Cardiac muscle cell (in vitro differentiated cells and primary cell): ENCODE measurements at places on chromosomes 1 and 21.

DNA sequence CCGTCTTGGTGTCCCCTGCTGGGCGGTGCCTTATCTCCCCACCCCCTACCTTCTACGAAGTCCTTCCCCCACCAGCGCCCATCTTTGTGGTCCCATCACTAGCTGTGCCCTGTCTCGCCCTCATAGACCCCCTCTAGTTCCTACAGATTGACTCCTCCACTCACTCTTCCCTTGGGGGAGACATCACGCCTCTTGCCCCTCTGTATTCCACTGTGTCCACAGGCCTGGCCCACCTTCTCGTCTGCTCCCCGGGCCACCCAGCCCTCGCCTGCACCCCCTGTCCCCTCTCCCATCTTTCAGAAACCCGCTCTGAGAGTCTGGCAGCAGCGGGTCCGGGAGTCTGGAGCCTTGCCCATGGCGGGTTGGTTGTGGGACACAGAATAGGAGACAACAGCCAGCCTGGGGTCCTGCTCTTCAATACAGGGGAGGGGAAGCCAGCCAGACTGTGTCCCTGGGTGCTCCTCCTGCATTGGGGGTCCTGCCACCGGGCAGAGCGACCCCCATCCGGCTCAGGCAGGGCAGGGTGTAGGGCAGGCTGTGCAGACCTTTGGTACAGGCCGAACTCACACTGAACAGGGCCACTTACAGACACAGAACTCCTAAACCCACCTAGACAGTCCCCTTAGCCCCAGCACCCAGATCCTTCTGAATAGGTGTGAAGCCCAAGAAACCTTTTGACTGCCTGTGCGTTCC lies 1.1 kb downstream of the RNF187 start:
- DNase-seq: no peak

GRCh38 chr1:9825093-9826074 lies 1.6 kb upstream of the CLSTN1 start:
- peak; percentile 54 for DNase-seq

GRCh38 chr1:183901748-183902330 lies 96.9 kb downstream of the RGL1 start:
- DNase-seq: peak; percentile 38

DNA sequence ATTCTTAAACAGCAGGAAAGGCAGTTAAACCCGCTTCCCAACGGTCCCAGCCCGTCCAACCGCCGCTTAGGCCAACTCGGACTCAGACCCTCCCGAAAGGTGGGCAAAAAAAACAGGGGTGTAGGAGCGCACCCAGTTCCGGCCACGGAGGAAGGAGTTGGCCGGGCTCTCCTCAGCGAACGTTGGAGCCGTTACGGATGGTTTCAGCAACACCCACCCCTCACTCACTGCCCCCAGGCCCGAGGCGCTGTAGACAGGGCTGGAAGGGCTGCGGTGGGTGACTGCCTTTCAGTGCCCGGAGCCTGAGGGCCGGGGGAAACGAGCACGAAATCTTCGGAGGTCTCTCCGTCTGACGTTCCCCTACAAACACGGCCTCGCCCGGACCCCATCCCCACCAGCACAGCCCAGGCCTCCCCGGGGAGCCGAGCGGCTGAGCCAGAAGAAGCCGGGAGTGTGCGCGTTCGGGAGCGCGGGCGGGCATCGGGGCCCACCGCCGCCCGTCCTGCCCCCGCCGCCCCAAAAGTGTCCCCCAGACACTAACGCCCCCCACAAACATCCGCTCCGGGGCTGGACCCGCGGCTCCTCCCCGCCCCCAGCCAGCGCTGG lies 1.3 kb downstream of the KDM5B start:
- no peak for DNase-seq

DNA sequence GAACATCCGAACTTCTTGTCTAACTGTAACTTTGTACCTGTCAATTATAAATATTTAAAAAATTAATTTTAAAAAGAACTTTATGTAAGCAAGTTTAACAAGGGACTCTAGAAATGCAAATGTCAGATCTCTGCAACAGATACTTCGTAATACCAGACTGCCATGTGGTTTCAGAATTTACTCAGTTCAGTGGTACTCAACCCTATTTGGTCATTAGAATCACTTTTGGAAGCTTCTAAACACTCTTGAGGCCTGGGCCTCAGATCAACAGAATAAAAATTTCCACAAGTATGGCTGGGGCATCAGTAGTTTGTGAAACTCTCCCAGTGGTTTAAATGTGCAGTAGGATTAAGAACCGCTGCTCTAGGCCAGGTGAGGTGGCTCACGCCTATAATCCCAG lies 139.5 kb upstream of the SMYD2 start:
- no peak for DNase-seq

DNA sequence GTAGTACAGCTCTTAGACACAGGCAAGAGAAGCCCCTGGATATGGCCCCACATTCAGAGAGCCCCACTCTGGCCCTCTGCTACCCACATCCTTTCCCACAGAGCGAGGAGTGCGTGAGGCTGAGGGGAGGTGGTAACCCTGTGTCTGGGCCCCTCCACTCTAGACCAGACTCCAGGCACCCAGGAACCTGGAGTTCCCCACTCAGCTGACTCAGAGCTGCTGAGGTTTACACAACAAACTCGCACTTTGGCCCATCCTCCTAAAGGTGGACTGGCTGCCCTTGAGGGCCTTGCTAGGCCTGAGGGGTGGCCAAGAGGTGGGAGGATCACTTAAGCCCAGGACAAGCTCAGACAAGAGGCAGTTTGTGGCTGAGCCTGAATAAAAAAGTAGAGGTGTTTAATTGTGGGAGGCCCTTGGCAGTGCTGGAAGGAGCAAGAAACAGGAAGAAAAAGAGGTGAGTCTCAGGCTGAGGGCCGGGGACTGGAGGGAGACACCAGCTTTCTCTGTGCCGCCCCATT lies 10.7 kb downstream of the MR1 start:
- DNase-seq: no peak

DNA sequence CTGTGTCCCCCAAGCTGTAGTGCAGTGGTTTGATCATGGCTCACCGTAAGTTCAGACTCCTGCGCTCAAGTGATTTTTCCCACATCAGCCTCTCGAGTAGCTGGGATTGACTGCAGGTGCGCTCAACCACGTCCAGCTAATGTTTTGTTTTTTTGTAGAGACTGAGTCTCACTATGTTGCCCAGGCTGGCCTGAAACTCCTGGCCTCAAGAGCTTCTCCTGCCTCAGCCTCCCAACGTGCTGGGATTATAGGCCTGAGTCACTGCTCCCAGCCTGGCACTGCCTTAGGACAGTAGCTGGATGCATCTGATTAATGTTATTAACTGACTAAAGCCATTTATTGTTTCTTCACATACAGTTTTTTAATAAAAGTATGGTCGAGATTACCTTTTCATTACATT lies 40.2 kb downstream of the RNF11 start:
- DNase-seq: no peak

DNA sequence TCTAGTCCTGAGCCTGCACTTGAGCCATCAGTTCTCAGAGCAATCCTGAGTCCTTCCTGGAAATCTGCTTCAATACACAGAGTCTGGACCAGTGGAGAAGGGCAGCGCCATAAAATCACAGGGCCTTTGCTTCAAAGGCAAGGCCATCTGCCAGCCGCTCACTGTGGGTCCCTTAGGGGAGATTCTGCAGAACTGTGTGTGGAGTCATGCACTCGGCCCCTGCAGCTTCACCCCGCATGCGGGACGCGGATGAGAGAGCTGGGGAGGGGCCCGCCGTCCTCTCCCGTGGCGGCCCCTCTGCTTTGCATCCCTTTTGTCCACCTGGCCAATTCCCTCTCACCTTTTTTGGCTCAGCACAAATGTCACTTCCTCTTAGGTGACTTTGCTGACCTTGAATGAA lies 311.2 kb upstream of the VAMP3 start:
- DNase-seq: no peak

DNA sequence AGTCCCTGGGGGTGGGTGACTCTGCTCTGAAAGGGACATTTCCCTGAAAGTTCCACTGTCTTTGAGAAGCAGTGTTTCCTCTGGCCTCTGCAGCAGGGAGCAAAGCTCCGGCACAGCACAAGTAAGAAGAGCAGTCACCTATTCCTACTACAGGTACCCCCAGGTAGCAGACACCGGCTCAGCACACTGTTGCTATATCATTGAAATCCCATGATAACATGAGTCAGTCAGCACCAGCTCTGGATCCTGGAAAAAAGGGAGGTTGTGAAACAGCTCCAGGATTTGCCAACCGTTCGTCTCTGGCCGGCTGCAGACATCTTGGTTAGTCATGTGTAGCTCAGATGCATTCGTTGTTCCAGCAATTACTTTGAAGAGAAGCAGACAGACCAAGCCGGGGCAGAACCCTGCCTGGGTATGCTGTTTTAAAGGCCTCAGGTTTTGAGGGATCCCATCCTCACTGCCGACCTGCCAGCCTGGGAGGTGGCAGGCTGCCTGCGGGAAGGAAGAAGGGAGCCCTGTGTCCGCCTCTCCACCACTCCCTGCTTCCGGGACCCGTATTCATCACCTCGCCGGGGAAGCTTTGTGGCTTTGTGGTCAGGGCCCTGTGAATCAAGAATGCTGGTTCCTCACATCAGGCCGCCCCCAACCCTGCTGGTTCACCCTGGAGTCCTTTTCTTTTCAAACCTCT lies 139.2 kb downstream of the CLIC6 start:
- no peak for DNase-seq

DNA sequence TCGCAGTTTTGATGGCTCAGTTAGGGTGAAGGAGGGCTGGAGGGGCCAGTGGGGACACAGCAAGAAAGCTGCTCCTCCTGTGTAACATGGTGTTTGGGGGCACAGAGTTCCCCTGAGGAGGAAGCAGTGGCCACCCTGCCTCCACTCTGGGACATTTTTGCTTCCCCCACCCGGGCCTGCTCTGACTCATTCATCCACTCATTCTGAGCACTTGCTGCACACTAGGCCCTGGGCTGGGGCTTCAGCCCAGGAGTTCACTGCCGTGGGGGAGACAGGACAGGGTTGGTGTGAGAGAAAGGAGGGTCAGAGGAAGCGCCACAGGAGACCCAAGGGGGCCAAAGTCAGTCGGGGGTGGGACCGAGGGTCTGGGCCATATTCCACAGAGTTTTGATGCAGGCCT lies 41.4 kb upstream of the ACOT11 start:
- no peak for DNase-seq

GRCh38 chr1:102857251-102857650 lies 251.1 kb downstream of the COL11A1 start:
- no peak for DNase-seq

DNA sequence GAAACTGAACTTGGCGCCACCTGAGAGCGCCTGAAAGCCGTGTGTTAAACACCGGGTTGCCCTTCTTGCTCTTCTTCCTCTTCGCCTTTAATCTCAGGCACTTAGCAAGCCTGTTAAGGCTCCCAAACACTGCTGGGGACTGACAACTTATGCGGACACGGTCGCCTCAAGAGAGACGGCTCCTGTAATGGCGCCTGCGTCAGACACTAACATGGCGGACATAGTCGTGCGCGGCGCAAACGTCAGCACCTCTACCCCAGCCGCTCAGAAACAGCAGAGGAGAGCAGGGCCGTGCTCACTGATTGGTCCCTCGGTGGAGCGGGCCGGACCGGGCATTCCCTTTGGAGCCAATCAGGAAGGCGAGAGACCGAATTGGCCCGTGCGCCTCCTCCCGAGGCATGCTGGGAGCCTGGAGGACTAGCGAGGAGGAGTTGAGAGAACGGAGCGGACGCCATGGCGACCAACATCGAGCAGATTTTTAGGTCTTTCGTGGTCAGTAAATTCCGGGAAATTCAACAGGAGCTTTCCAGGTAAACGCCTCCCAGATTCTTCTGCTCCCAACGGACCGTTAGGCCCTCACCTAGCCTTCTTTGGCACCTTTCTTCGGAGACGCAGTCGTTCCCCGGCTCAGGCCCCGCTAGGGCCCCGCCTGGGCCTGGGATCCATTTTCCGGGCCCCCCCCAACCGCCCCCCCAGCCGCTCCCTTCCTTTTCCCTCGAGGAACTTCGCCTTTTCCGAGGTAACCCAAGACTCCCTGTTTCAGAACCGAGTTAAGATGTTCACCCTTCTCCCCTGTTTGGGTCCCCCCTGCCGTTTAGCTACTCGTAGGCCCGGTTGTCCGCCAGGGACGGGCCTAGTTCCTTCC lies at the start of gene SON:
Gene SON (plus strand): TSS at position 399 of the 865 bp plus-strand sequence. CDS start 55 bp downstream, at position 454.
- peak; percentile 99 for DNase-seq

GRCh38 chr1:12472798-12473551 lies 145.0 kb downstream of the DHRS3 start:
- DNase-seq: no peak

GRCh38 chr1:39332291-39332690 lies 127.8 kb downstream of the MACF1 start:
- DNase-seq: no peak

GRCh38 chr1:168178227-168178637 lies 530 bp upstream of the TIPRL start:
- no peak for DNase-seq

GRCh38 chr1:85584264-85584781 lies 3.8 kb downstream of the CCN1 start:
- DNase-seq: peak; percentile 62

GRCh38 chr21:39390212-39390765 lies 41.4 kb upstream of the HMGN1 start:
- DNase-seq: peak; percentile 45

DNA sequence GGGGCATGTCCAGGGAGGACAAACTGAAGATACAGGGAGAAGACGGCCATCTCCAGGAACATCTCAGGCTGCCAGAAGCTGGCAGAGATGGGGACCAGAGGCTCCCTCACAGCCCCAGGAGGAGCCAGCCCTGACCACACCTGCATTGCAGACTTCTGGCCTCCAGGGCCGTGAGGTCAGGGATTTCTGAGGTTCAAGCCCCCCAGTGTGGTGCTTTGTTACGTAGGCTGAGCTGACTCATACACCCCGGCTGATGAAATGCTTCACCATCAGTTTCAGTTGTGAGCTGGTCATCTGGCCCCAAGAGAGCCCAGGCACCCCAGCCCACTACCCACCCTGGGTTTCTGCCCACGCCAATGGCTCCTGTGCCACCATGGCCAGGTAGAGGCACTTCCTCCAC lies 106.4 kb downstream of the SIK1 start:
- no peak for DNase-seq

DNA sequence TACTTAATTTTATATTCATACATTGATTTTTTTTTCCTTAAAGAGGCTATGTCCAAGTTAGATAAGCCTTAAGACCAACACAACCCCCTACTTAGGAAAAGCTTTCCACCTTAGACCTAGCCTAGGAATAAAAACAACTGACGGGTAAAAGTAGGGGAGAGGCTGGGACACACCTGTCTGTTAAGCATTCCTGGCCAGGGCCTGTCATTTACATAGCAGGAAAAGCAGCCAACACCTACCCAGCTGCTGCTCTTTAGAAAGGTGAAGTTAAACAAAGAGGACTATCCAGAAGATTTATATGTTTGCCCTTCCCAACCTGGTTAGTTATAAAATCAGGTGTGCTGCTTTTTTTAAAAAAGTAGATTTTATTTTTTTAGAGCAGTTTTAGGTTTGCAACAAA lies 29.1 kb upstream of the SAMD13 start:
- DNase-seq: no peak

DNA sequence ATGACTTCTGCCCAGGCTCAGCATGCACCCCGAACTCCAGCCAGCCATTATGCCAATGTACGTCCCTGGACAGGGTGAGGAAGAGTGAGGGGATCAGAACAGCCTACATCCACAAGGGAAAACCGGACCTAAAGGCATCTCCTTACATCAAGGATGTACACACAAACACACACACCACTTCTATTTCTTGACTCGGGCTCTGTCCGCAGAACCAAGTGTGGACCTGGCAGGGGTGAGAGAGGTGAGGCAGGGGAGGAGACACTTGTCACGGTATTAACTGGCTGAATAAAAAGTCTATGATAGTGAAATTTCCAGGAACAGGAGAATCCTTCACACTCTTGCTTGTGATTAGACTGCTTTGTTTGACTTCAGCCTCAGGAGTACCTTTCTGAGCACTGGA lies 2.3 kb downstream of the LMOD1 start:
- no peak for DNase-seq

- no peak for DNase-seq
These were observed 1141.6 kb upstream of the ADGRL2 start for GRCh38 chr1:80659161-80659560.

GRCh38 chr1:184190616-184191015 lies 139.1 kb downstream of the TSEN15 start:
- DNase-seq: no peak
